CD4-positive, alpha-beta T cell (primary cell): ENCODE measurements at places on chromosomes 7 and 10. TPM values are rescaled to one million over a fixed set of nuclear protein-coding genes. Genes with fewer than 3 reads are reported as not detected.

DNA sequence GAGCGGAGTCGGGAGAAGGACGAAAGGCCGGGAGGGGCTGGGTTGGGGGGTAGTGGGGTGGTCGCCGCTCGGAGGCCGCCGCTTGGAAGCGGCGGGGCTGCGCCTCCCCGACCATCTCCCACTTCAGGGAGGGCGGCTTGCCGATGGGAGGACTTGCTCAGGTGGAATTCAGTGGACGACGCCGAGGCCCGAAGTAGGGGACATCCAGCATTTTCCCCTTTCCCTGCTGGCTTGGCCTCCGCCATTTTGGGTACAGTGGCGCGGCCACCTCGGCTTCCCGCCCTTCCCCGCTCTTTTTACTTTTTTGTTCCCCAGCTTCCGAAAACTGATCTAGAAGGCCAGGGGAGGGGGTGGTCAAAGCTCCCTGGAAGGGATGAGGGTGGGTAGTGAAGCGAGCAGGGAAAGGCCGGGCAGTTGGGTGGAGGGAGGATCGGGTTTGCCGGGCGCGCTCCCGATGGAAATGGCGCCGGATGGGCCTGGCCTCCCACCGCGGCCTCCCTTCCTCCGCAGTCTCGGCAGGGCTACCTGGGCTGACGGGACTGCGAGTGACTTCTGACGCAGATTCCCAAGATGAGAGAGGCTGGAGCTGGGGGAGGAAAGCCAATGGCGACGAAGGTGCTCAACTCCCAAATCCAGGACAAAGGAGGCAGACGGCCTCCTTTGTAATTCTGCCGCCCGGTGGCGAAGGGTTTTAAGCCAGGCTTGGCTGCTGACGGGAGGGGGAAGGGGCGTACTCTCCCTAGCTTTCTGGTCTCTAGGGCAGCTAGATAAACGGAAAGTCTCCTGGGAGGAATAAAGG, at the start of gene PBLD:
Gene PBLD, minus strand, starts transcription at position 670 of the 799 bp plus-strand sequence. CDS start 26,084 bp downstream, outside the sequence.
- DNase-seq: peak; percentile 50

- no peak for DNase-seq
Observed at GRCh38 chr7:113010377-113010776, 76.2 kb downstream of the GPR85 start.

DNA sequence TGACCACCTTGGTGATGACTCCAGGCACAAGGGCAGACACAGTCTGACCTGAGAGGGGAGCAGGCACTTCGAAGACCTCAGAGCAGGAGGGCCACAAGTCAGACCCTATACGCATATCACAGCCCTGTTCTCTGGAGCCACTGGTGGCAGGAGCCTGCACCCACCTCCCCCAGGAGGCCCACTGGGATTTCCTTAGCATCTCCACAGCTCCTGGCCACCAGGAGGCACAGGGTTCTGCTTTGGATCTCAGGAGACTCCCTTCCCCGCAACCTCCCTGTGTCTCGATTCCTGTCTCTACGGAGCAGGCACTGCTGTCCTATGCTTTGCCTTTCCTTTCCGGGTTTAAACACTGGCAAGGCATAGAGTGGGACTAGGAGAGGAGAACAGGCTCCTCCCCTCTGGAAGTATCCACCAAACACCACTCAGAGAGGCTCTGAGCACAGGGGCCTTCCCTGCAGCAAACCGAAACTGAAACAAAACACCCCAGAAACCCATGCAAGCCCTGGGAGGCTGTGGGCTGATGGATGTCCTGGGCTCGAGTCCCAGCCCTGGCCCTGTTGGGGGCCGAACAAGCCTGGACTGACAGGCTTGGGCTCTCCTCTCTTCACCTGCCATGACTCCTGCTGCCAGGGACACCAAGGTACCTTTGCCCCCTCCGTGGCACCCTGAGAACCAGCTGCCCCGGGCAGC, 166.3 kb downstream of the NEURL1 start:
- peak; percentile 22 for DNase-seq

DNA sequence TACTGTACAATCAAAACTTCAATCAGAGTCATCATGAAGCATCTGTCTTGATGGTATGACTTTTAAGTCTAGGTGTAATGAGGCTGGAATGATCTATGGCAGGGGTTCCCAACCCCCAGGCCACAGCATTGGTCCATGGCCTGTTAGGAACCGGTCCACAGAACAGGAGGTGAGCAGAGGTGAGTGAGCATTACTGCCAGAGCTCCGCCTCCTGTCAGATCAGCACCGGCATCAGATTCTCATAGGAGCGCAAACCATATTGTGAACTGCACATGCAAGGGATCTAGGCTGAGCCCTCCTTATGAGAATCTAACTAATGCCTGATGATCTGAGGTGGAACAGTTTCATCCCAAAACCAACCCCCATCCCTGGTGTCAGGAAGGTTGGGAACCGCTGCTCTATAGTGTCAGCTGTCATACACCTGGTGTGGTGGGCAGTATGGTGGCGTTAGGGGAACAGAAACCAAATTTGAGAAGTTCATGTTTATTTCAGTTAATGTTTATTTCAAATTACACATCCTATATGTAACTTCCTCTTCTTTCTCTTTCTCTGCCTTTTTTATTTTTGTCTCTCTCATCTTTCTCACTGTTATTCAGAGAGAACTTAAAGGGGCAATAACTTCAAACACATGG, 432.6 kb downstream of the TNS3 start:
- DNase-seq: no peak

GRCh38 chr7:2106924-2107323, 125.8 kb downstream of the MAD1L1 start:
- DNase-seq: no peak

- DNase-seq: peak; percentile 23
Observed at GRCh38 chr10:98414932-98415730, at the start of gene PYROXD2. Gene PYROXD2, minus strand, starts transcription at chr10:98415182. Its CDS starts 47 bp downstream, at chr10:98415135.

DNA sequence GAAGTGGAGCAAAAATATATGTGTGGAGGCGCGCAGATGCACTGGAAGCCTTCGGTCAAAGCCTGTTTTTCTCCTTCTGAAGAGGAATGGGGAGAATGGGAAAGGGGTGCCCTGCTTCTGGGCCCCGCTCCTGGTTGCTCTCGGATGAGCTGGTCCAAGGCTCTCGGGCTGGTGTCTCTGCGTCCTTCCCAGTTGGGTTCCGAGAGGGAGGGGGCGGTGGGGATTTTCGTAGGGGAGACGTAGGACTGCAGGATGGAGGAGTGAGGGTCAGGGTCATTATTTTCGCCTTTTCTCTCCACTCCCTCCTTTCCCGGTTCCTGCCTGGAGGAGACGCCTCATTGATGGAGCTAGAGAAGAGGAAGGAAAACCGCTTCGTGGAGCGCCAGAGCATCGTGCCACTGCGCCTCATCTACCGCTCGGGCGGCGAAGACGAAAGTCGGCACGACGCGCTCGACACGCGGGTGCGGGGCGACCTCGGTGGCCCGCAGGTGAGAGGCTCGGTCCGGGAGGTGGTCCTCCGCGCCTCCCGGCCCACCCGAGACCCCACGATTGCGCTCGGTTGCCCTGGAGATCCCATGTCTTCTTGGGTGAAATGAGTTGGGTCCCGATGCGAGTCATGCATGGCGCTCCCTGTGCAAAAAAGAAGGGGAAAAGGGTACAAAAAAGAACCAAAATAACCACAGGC, 790 bp downstream of the ADAM22 start:
- DNase-seq: peak; percentile 23

GRCh38 chr7:146831875-146832274, 715.3 kb downstream of the CNTNAP2 start:
- DNase-seq: no peak

DNA sequence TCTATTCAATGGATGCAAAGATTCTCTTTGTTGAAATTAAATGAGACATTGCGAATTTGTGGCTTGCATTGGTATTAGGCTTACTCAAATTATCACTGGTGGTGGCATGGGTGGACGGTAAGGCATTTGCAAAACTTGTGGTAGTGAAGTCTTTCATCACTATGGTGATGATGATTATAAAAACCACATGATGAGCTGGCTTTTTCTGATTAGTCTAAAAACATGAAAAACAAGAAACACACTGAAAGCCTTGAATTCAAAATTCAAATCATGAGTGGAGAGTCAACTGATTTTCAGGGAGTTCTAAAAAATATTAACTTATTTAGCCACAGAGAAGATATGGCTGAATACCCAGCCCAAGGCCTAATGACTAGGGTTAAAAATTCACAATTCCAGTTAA, 99.8 kb upstream of the HGF start:
- no peak for DNase-seq

- no peak for DNase-seq
Observed at GRCh38 chr10:60989400-60989876, 45.5 kb upstream of the RHOBTB1 start.

DNA sequence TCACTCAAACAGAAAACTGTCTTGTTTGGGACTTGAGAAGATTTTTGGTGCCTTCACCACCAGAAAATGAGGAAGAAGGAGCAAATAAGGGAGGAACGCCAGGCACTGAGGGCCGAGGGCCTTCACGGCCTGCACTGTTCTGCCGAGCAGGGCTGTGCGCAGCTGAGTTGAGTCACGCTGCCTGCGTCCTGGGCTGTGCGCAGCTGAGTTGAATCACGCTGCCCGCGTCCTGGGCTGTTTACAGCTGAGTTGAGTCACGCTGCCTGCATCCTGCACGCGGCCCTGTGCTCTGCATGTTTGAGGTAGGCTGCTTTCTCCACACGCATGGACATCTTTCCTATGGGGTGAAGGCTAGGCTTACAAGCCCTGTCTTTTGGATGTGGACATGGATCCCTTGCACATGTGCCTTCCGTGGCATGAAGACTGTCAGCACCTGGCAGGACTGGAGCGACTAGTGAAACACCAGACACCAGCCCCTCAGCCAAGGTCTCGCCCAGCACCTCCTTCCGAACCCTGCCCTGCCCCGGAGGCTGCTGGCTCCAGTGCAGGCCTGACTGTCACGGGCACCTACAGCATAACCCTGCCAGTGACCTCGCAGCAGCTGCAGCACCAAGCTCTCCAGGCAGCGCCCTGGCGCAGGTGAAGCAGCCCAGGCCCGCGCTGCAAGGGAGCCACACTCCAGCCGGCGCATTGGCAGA, 96.7 kb downstream of the HTR5A start:
- DNase-seq: no peak

- peak; percentile 10 for DNase-seq
Observed at GRCh38 chr7:41705109-41705901, 2.4 kb upstream of the INHBA start.

DNA sequence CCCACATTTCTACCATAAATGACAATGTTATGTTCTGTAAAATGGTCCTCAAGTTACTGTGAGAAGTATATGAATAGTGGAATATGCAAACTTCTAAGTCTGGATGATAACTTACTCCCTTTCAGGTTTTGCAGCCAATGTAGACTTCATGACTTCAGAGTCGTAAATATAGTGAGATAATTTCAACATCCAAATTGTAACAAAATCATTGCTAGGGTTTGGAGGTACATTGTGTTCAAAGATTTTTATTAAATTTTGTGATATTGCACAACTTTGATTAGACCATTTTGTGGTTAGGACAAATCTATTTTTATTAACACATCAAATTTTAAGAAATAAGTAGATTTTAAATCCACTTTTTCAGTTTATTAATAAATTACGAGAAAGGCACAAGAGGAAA, 270.3 kb downstream of the RNLS start:
- no peak for DNase-seq

DNA sequence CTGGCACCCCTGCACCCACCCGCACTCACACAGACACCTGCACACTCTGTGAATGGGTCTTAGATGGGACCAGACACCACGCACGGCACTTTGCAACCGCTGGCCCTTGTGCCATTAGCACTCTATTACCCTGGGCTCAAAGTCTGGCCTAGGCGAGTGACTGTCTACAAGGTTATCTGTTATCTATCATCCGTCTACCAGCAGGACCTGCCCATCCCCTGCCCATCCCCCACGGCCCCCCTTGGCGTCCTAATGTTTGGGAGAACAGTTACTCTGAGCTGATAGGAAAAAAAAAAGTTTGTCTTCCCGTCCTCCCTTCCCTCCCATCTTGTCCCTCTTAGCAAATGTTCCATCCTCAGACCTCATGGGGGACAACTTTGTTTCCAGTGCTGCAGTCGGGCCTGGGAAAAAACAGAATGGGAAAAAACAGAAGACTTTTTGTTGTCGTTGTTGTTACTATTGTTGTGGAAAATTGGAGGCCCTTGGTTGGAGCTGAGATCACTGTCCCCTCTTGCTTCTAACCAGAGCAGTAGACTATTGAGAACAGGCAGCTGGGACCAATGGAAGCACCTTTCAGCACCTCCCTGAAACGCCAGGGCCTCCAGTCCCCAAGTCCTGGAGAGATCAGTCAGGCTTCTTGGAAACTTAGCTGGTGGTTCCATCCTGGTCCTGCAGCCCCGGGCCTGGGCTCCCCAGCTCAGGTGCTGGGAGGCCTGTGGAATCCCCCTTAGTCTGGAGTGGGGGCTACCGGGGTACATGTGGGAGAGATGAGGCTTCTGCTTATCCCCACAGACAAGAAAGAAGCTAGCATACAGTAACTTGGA, 12.2 kb downstream of the UNCX start:
- no peak for DNase-seq

GRCh38 chr7:2051707-2052656, 180.8 kb downstream of the MAD1L1 start:
- DNase-seq: no peak

- no peak for DNase-seq
Observed at GRCh38 chr10:110655320-110655719, 11.2 kb downstream of the RBM20 start.

GRCh38 chr7:41879403-41879802, 176.5 kb upstream of the INHBA start:
- DNase-seq: no peak

- DNase-seq: peak; percentile 42
Observed at GRCh38 chr7:150738092-150738491, 874 bp downstream of the GIMAP5 start.

DNA sequence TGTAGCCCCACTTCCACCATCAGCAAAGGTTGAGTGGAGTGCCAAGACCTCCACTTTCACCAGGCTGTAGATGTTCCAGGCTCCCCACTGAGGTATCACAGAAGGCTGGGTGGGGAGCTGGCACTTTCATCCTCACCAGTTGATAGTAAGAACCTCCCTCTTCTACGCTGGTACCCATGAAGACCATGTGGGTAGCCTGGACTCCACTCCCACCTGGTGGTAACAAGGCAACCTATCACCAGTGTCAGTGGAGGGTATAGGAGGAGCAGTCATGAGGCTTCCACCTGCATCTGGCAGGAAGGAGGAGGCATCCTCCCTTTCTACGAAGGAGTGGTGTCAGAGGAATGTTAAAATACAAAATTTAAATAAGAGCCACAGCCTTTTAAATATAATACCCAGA, 4.4 kb downstream of the SMIM30 start:
- DNase-seq: no peak

GRCh38 chr10:47379901-47380300, 4.2 kb downstream of the ZNF488 start:
- DNase-seq: no peak

GRCh38 chr10:21363731-21364104, 161.8 kb downstream of the SKIDA1 start:
- DNase-seq: no peak

DNA sequence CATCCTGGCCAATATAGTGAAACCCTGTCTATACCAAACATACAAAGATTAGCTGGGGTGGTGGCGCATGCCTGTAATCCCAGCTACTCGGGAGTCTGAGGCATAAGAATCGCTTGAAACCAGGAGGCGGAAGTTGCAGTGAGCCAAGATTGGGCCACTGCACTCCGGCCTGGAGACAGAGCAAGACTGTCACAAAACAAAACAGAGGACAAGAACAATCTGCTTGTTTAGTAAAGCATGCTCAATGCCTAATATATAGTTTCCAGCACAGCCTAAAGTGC, 1.8 kb upstream of the SEC24C start:
- no peak for DNase-seq

The PAX4 gene
- not detected for total RNA-seq

The ATRNL1 gene
- not detected for total RNA-seq

The GRK5 gene
- 20.8 TPM for total RNA-seq

The ANXA8L1 gene
- not detected for total RNA-seq

The ZWINT gene
- total RNA-seq: 1.6 TPM

The USP54 gene
- total RNA-seq: 3.2 TPM

The GET4 gene
- 96.4 TPM for total RNA-seq

The H2BK1 gene
- not detected for total RNA-seq

The VGF gene
- total RNA-seq: not detected

The HK1 gene
- 45.6 TPM for total RNA-seq

The COL26A1 gene
- not detected for total RNA-seq
